ENCODE measurements at places on chromosomes 3 and 15.

DNA sequence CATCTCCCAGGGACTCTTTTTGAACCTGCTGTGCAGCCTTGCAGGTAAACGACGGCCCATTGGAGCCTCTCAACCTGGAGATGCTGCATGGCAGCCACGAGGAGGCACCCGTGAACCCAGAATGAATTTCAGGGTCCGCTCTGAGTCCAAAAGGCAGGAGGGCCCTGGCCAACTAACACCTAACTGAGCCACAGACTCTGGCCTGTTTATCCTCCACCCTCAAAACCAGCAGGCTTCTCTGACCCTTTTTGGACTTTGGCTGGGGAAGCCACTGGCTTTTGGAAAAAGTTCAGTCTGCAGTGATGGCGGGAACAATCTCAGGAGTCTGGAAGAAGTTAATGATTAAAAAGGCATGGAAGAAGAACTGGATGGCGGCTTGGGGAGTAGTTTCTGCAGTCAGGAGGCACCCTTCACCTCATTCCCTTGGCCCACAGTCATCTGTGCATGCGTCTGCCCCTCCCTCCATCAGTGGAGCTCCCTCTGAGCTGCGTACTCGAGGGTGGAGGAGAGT, 4.1 kb downstream of the PXYLP1 start:
- DNase-seq: no peak

DNA sequence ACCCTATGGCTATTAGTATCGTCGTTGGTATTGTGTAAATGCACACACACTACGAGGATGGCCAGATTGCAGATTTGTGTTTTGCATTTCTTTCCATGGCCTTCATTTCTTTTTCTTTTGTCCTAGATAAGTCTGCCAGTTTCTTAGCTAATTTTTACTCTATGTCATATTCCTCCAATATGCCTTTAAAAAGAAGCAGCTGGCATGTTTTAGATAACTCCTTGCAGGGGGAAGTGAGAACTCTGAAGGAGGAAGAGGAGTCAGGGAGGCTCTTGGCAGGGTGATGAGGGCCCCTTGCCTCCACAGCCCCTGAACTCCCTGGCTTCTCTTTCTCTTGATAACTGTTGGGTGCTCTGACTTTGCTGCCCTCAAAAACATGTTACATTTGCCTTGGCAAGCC, 244.0 kb downstream of the GABRG3 start:
- no peak for DNase-seq

- no peak for DNase-seq
Measured at GRCh38 chr3:172592898-172593669, 69.9 kb upstream of the TNFSF10 start.

DNA sequence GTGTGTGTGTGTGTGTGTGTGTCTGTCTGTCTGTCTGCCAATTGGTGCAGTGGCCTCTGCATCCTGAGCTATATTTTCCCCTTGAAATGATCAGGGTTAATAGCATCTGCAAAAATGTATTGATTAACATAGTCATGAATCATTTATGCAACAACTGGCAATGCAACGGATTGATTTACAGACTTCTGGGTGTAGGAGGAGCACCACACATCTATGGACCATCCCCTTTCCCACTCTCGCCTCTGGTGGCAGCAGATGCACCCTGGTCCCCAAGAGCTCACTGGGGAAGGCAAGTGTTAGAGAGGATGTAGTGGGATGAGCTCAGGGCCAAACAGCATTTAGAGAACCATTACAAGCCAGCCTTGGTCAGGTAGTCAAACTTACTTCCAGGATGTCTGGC, 272.7 kb upstream of the C2CD4B start:
- DNase-seq: no peak

DNA sequence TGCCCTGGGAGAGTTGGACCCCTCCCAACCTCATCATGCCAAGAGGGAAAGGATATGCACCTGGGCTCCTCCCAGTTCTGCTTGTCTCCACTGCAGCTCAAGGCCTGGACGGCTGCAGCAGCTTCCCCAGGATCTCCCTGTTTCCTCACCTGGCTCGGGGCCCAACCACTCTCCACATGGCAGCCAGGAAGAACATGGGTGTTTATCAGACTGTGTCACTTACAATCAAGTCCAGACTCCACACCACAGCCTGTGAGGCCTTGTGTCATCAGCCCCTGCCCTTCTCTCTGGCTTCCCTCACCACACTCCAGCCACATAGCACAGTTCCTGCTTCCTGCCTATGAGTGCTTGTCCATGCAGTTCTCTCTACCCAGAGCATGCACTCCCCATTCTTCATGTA, 534.4 kb downstream of the EPHB1 start:
- DNase-seq: no peak

- no peak for DNase-seq
Measured at GRCh38 chr3:159858650-159859049, 130.0 kb upstream of the IL12A start.
